ENCODE measurements at places on chromosomes 13 and 19. TPM values are rescaled to one million over a fixed set of nuclear protein-coding genes. Genes with fewer than 3 reads are reported as not detected.

LILRB3 gene
- total RNA-seq, result 2.9 TPM

LILRB4 gene
- 1.1 TPM for total RNA-seq

PTGIR gene
- total RNA-seq, result 2.6 TPM

IFI30 gene
- 6.6 TPM for total RNA-seq

ZNF836 gene
- 27.8 TPM for total RNA-seq

- DNase-seq, result no peak
Observed at GRCh38 chr13:65497265-65497664, 1732.9 kb downstream of the PCDH9 start.

DNA sequence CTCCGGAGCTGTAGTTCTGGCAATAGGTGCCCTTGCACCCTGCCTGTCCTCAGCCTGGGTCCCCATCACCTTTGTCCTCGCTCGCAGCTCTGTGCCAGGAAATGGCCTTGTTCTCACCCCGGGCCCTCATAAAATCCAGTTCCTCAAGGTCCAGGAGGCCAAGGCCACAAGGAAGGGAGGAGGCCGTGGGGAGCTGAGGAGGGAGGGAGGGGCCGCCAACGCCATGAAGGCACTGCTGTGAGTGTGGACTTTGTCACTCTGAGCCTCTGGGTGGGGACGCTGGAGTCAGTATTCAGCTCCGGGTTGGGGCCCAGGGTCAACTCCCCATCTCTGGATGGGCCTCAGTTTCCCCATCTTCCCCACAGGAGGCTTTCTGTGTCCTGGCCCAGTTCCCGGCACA lies 9.2 kb upstream of the GNA11 start:
- no peak for DNase-seq

All from urinary bladder (tissue), 4 donors.